ENCODE measurements at places on chromosomes 4 and X.
A peak's percentile ranks its signal among the peaks of the same experiment; 100 is the strongest.

DNA sequence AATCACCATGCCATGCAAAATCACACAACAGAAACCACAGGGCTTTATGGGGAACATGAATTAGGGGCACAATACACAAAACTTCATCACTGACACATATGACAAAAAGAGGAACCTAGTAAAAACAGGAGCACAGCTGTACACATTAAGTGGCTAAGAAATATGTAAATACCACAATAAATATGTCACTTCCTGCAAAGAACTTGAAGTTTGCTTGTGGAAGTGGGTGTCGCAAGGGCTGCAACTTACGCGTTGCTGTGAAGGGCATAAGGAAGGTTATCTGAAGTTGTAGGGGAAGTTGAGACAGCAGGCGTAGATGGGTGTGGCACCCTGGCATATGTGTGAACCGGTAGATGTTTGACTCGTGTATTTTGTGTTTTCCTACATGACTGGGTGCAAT, 42.4 kb downstream of the CLCN4 start:
- DNase-seq: no peak

GRCh38 chr4:100166297-100167039, 23.8 kb downstream of the DDIT4L start:
- no peak for DNase-seq

GRCh38 chr4:82951196-82951595, 50.7 kb downstream of the THAP9 start:
- peak; percentile 5 for DNase-seq

GRCh38 chr4:128958194-128958593, 135.1 kb downstream of the SCLT1 start:
- no peak for DNase-seq

- no peak for DNase-seq
Observed at GRCh38 chr4:92305878-92306520, 2.2 kb downstream of the GRID2 start.

DNA sequence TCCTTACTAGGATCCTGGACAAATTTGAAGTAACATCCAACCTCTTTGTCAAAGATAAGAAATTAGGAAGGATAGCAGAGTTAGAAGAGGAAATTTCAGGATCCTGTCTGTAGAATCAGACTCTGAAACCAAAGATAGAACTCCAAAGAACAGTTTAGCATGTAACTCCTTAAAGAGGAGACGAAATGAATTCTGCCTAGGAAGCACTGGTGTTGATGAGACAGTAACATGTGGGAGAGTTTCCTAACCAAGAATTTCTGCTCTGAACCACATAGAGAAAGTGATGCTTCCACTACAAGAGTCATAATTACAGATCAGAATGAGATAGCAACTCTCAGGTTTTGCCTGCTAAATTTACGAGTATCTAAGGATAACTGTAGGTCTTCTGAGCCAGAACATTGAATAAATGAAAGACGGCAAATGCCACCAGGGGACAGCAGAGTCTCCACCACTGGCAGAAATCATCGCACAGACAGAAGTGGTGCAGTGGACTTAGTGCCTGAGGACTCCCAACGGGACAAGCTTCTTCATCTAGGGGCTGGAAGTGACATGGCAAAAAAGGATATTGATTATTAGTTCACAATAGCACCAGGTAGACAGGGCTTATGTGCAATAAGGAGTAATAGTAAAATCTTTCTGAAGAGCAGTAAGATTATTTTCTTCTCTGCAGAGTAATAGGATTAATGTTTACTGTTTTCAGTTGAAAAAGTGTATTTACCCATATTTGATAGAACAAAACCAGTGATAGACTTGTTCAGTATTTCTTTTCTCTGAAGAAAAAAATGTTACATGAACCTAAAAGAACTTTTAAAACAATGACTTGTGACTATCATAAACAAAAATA, 6.7 kb upstream of the PPID start:
- DNase-seq: peak; percentile 80

DNA sequence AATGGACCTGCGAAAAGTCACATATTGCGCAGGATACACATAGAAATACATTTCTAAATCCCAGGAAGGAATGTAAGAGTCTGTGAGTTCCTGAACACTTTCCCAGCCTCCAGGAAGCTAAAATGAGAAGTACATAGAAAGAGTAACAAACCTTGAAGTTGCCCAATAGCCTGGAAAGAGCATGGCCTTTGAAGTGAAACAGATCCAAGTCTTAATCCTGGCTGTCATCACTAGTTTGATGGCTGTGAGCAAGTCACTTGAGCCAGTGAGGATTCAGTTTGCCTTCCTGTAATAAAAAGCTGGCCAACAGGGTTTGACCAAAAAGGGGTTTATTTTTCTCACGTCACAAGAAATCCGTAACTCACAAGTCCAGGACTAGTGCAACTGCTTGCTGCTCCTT, 69.8 kb downstream of the ARHGEF38 start:
- DNase-seq: no peak

GRCh38 chr4:172978848-172979247, 189.8 kb upstream of the GALNT7 start:
- no peak for DNase-seq

GRCh38 chr4:79662651-79663050, 254.6 kb upstream of the GK2 start:
- no peak for DNase-seq

- DNase-seq: no peak
Observed at GRCh38 chr4:185683222-185683621, 128.8 kb downstream of the SORBS2 start.
